Dermis microvascular lymphatic vessel endothelial cell (primary cell): ENCODE measurements at places on chromosomes 16 and 17. TPM values are rescaled to one million over a fixed set of nuclear protein-coding genes. Genes with fewer than 3 reads are reported as not detected.

The AHSP gene
- not detected in 2 replicates for total RNA-seq

The KCNH6 gene
- total RNA-seq, result under 0.01 TPM in 1 of 2 replicates, not detected in the other

The MT4 gene
- not detected in 2 replicates for total RNA-seq

The CTDNEP1 gene
- 25.9 and 35.5 TPM in 2 replicates for total RNA-seq

The MYH13 gene
- not detected in 2 replicates for total RNA-seq

The ZSCAN10 gene
- not detected in 2 replicates for total RNA-seq

The KLHL11 gene
- 24.0 and 30.0 TPM in 2 replicates for total RNA-seq

The ACBD4 gene
- 3.4 and 4.1 TPM in 2 replicates for total RNA-seq

The PITPNM3 gene
- 0.13 and 0.26 TPM in 2 replicates for total RNA-seq

The AOC3 gene
- total RNA-seq, result 0.26 and 0.89 TPM in 2 replicates

The C1QL1 gene
- under 0.01 and 0.13 TPM in 2 replicates for total RNA-seq

The CHST6 gene
- total RNA-seq, result 0.64 and 1.0 TPM in 2 replicates

The CCL1 gene
- total RNA-seq, result not detected in 2 replicates

The TBCD gene
- total RNA-seq, result 52.5 and 63.7 TPM in 2 replicates

The MFSD6L gene
- not detected in 2 replicates for total RNA-seq

The MILR1 gene
- 2.2 and 2.9 TPM in 2 replicates for total RNA-seq

The COL1A1 gene
- under 0.01 and 8.1 TPM in 2 replicates for total RNA-seq

The CCDC43 gene
- 22.0 and 28.4 TPM in 2 replicates for total RNA-seq

The RGS11 gene
- total RNA-seq, result 0.26 and 0.38 TPM in 2 replicates

The MT1E gene
- 11.1 and 108 TPM in 2 replicates for total RNA-seq

The ZC3H7A gene
- 35.7 and 56.5 TPM in 2 replicates for total RNA-seq

The SOX15 gene
- total RNA-seq, result 0.13 TPM in 2 replicates

The CDH3 gene
- total RNA-seq, result under 0.01 TPM in 1 of 2 replicates, not detected in the other

The KRTAP4-6 gene
- not detected in 2 replicates for total RNA-seq

The OTOA gene
- total RNA-seq, result under 0.01 TPM in 1 of 2 replicates, not detected in the other

The IL17C gene
- not detected in 2 replicates for total RNA-seq

The MEOX1 gene
- 0.51 and 1.0 TPM in 2 replicates for total RNA-seq

The RPL23 gene
- 1,151 and 1,302 TPM in 2 replicates for total RNA-seq

The TP53TG3F gene
- not detected in 2 replicates for total RNA-seq

The CTRB2 gene
- total RNA-seq, result not detected in 2 replicates

The WNT9B gene
- total RNA-seq, result not detected in 2 replicates

The DYNC1LI2 gene
- 98.4 and 101 TPM in 2 replicates for total RNA-seq

The CCDC182 gene
- not detected in 2 replicates for total RNA-seq

The TEX14 gene
- total RNA-seq, result under 0.01 TPM in 2 replicates

The DBNDD1 gene
- 12.3 and 15.6 TPM in 2 replicates for total RNA-seq

The HSD17B2 gene
- total RNA-seq, result 105 and 217 TPM in 2 replicates

The CHTF8 gene
- 60.8 and 85.3 TPM in 2 replicates for total RNA-seq

The PYY gene
- total RNA-seq, result not detected in 2 replicates

The PLD6 gene
- total RNA-seq, result 0.90 and 1.4 TPM in 2 replicates
